Activated T-helper 1 cell treated with anti-CD3 and anti-CD28 coated beads, Interleukin-2, amount 50 U/mL, for 16 hours (primary cell): ENCODE measurements at places on chromosomes 12 and 14.

- no peak for DNase-seq
Measured at GRCh38 chr12:89827592-89827991, 119.0 kb upstream of the ATP2B1 start.

DNA sequence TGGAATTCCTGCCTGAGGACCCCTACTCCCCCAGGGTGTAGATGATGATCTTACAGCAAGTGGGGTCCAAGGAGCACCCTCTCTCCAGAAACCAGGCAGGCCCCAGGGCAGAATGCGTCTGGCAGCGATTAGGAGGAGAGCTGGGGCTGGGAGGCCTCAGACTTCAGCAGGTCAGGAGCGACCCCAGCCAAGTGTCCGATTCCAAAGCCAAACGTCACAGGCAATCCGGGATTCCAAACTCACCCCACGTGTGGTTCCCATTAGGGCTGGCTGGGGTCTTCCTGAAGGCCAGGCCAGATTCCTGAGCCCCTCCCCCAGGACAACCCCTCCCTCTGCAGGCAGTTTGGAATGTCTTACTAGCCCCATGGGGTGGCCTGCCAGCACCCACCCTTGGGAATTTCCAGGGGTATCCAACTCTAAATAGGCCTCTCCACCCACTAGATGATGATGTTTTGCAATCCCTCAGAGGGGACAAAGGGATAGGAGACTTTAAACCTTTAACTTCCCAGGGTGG lies 17.3 kb upstream of the FIGNL2 start:
- DNase-seq: no peak

GRCh38 chr14:90574188-90575131 lies 177.6 kb downstream of the CALM1 start:
- no peak for DNase-seq

- DNase-seq: no peak
Measured at GRCh38 chr12:3772380-3772779, 19.5 kb upstream of the CRACR2A start.

- DNase-seq: peak; percentile 37
Measured at GRCh38 chr12:11581179-11581755, 68.2 kb upstream of the ETV6 start.

DNA sequence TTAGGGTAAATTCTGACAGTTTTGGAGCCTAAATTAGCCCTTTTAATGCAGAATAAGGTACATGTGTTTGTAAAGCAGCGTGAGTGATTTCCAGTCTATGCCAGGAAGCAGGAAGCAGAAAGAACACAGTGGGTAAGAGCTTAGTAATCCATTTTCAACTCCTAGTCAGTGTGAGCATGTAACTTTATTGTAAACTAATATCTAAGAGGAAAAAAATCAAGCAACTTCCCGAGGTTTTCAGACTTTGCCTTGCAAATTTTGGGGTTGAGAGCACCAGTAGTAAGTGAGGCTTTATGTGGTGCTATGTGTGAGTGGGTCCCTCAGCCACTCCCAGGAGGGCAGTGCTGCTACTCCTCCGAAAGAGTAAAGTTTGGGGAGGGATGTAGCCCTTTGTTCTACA lies 2.9 kb downstream of the CIPC start:
- DNase-seq: no peak

- no peak for DNase-seq
Measured at GRCh38 chr12:6676962-6677361, 12.2 kb downstream of the ZNF384 start.

- DNase-seq: no peak
Measured at GRCh38 chr12:90896164-90896563, 58.8 kb downstream of the CCER1 start.

GRCh38 chr12:124525455-124525854 lies 42.0 kb downstream of the NCOR2 start:
- no peak for DNase-seq

DNA sequence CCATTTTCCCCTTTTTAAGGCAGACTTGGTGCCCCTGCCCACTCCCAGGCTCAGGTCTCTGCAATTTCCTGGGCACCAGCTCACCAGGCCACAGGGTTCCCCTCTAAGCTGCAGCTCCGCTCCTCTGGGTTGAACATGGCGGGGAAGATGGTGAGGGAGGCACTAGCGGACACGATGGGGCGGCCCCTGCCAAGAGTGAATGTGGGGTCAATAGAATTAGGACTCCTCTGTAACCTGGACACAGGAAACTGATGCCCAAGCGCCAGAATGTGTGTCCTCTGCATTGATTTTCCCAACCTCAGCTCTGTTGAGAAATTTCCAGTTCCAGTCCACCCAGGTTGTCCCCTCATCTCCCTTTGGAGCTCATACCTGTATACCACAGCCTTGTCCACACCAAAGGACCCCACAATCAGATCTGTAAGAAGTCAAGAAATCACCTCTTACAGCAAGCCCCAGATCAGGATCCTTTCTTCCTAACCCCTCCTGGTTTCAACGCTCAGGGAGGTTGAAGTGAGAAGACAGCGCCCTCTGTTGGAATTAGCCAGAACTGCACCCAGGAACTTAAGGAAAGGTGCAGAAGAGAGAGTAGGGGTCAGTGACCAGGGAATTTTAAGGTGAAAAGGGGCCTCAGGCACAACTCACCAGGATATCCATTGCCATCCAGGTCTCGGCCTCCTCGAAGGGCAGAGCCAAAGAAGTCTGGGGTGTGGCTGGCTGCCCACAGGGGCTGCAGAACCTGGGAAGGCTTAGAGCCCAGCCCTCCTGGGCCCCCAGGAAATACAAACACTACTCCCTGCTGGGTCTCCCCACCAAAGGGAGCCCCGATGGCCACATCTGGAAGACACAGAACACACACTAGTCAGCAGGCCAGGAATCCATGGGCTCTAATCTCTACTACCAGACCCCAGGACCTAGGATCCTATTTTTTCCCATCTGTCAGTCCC lies 14.7 kb downstream of the ITGA5 start:
- DNase-seq: peak; percentile 42

GRCh38 chr14:63908667-63909264 lies 56.0 kb downstream of the SYNE2 start:
- DNase-seq: no peak

DNA sequence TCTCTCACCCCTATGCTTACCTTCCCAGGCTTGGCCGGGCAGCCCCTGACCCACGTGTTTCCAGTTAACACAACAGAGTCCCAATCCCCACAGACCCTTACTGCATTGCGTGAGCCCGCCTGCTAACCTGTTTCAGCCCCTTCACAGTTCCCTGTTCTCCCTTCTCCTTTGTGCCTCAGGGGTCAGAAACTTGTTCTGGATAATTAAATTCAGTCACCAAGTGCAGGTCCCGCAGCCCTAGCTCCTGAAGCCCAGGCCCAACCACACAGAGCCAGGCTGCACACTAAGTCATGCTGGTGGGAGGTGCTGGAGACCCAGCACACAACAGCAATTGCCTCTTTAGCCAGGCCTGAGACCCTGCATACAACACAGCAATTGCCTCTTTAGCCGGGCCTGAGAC lies 9.6 kb downstream of the ISM2 start:
- DNase-seq: no peak
